ENCODE measurements at places on chromosomes 11 and 22. TPM values are rescaled to one million over a fixed set of nuclear protein-coding genes. Genes with fewer than 3 reads are reported as not detected.

Gene PRR14L
- 16.9 TPM for total RNA-seq

Gene CEP126
- total RNA-seq, result 1.6 TPM

Gene GSTT2B
- 8.5 TPM for total RNA-seq

Gene ESAM
- under 0.01 TPM for total RNA-seq

Gene FOSL1
- total RNA-seq, result 42.3 TPM

Gene RFPL1
- total RNA-seq, result not detected

Gene PATE2
- 0.37 TPM for total RNA-seq

Gene KLHDC7B
- not detected for total RNA-seq

Gene MRGPRX4
- total RNA-seq, result not detected

Gene STK33
- total RNA-seq, result 0.20 TPM

Gene KRTAP5-7
- not detected for total RNA-seq

Gene F2
- not detected for total RNA-seq

Gene POTEH
- total RNA-seq, result not detected

Gene TMEM121B
- 0.20 TPM for total RNA-seq

Gene TNNI2
- not detected for total RNA-seq

Gene RGL4
- not detected for total RNA-seq

Gene OR9I1
- total RNA-seq, result not detected

Gene DDIAS
- total RNA-seq, result 8.0 TPM

Gene RIMBP3C
- total RNA-seq, result 0.39 TPM
